Activated CD8-positive, alpha-beta memory T cell treated with anti-CD3 and anti-CD28 coated beads, Interleukin-2, amount 10 ng/mL, durations not matched to agents 7 days and 5 days (primary cell): ENCODE measurements at places on chromosomes 6 and 20. TPM values are rescaled to one million over a fixed set of nuclear protein-coding genes. Genes with fewer than 3 reads are reported as not detected.

DNA sequence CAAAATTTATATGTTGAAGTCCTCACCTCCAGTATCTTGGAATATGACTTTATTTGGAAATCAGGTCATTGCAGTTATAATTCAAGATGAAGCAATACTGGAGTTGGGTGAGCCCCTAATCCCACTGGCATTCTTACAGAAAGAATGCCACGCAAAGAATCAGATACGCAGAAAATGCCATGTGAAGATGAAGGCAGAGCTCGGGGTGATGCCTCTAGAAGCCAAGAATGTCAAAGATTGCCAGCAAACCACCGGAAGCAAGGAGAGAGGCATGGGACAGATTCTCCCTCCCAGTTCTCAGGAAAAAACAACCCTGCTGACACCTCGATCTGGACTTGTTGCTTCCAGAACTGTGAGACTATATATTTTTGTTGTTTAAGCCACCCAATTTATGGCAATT is 273.4 kb upstream of the CITED2 start:
- no peak for DNase-seq
- peaks cover 3% of the 10 kb centered on the region for H3K36me3 ChIP-seq
- H3K4me3 ChIP-seq, result no peak overlapping the region
- no peaks in the 10 kb centered on the region for H3K4me1 ChIP-seq
- H3K27ac ChIP-seq, result no peak overlapping the region

GRCh38 chr6:106087548-106088325 is 1.6 kb downstream of the PRDM1 start:
- H3K36me3 ChIP-seq, result peaks cover 60% of the 10 kb centered on the region
- peaks cover 65% of the 10 kb centered on the region for H3K4me1 ChIP-seq
- peak overlapping the region; percentile 89 for H3K27ac ChIP-seq
- peak overlapping the region; percentile 98 for H3K4me3 ChIP-seq
- DNase-seq, result no peak
- H3K27me3 ChIP-seq, result no peaks in the 10 kb centered on the region

DNA sequence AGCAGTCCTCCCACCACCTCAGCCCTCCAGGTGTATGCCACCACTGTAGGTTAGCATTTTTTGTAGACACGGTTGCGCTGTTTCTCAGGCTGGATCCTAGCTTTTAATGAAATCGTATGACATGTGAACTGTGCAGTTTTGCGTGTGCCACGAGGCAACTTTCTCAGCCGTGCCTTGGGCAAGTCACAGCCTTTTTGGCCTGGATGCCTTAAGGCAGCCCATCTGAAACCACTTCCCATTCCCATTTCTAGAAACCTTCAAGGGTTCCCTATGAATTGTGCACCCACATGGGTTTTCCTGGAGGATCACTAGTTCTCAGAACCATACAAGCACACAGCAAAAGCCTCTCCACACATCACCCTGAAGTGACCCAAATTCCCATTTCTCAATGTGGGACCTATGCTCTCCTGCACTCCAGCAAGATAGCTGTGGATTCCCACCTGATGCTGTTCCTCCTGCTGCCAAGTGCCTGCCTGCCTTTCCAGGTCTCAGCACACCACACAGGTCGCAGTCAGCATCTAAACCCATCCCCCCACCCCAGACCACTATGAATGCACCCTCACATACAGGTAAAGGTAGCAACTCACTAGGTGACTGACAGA is 28.9 kb downstream of the SNX5 start:
- peaks cover 31% of the 10 kb centered on the region for H3K4me1 ChIP-seq
- H3K27me3 ChIP-seq, result no peaks in the 10 kb centered on the region
- no peak overlapping the region for H3K4me3 ChIP-seq
- peaks cover 22% of the 10 kb centered on the region for H3K36me3 ChIP-seq
- DNase-seq, result no peak

ZFP57 gene
- total RNA-seq, result 16.1 TPM

- no peak for DNase-seq
- peaks cover 10% of the 10 kb centered on the region for H3K27me3 ChIP-seq
- H3K4me1 ChIP-seq, result no peaks in the 10 kb centered on the region
- no peaks in the 10 kb centered on the region for H3K36me3 ChIP-seq
- no peak overlapping the region for H3K27ac ChIP-seq
- no peak overlapping the region for H3K4me3 ChIP-seq
Measured at GRCh38 chr6:122714059-122714458, 65.5 kb upstream of the FABP7 start.

GRCh38 chr6:134282816-134283215 is 35.1 kb downstream of the SGK1 start:
- DNase-seq, result no peak
- H3K4me3 ChIP-seq, result no peak overlapping the region
- no peak overlapping the region for H3K27ac ChIP-seq
- peaks cover 4% of the 10 kb centered on the region for H3K27me3 ChIP-seq

DNA sequence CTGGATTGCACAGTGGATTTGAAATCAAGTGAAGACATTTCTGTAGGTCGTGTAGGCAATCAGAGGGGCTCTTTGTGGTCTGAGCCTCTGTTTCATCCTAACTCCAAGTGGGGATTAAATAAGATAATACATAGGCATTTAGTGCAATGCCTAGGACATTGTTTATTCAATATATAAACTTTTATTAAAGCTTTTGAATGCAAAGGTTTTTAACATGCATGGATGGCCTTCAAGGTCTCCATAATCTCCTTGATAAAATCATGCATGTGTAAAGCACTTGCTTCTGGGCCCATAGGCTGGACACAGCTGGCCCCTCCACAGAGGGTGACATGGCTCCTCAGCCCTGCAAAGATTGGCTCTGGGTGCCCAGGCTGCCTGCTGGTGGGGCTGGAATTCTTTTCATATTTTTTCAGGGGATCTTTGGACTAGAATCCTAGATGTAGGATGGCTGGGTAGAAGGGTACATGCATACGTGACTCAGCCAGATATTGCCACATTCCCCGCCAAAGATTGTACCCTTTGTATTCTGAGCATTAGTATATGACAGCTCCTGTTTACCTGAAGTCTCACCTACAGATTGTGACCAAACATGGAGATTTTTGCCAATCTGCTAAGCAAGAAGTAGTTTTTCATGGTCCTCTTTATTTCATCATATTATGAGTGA is 19.0 kb upstream of the AVP start:
- no peaks in the 10 kb centered on the region for H3K36me3 ChIP-seq
- H3K4me1 ChIP-seq, result peaks cover 17% of the 10 kb centered on the region
- no peak overlapping the region for H3K4me3 ChIP-seq
- no peak for DNase-seq

DNA sequence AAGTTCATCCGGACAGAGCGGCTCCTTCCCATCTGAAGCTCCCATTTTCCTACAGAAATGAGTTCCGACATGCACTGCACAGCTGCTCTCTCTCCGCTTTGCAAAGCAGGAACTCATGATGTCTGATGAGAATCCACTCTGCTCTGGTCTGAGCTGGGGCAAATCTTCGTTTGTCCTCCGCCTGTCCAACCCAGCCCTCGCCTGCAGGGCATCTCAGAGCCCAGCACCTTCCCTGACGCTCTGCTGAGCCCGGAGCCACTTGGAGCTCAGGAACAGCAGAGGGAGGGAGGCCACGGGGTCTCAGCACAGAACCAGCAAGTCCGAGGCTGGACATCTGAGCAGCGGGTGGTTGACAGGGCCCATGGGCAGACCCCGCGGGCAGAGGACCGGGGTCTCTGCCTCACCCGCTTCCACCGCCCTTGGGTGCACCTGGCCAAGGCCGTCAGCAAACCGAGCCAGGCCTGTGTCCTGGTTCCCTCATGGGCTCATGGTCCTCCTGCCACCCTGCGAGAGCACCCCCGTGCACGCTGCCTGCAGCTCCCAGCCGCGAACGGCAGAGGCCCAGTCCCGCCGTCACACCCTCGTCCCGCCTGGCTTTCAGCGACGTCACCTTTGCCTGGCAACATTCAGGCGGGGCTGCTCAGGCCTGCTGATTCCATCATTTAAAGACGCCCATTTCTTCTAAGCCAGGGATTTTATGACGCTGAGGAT is 78.5 kb upstream of the BHLHE23 start:
- no peak overlapping the region for H3K4me3 ChIP-seq
- no peaks in the 10 kb centered on the region for H3K36me3 ChIP-seq
- no peak for DNase-seq

HMGCLL1 gene
- not detected for total RNA-seq

GRCh38 chr20:52518735-52519134 is 327.2 kb upstream of the ZFP64 start:
- H3K36me3 ChIP-seq, result no peaks in the 10 kb centered on the region
- no peaks in the 10 kb centered on the region for H3K27me3 ChIP-seq
- H3K27ac ChIP-seq, result no peak overlapping the region
- DNase-seq, result no peak
- H3K4me3 ChIP-seq, result no peak overlapping the region

DNA sequence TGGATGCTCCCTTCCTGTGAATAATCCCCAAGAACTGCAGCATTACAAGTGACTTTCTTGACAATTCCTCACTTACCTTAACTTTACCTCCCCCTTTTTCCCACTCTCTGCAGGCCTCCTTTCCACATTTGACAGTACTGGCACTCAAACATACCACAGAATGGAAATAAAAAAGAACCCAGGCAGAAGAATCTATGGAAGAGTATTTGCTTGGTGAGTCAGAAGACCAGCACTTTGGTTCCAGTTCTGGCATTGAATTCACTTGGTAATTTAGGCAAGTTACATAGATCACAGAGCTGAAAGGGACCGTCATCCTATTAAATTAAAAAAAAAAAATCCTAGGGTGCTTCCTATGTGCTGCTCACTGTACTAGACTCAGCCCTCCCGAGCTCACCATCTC is 55.0 kb downstream of the BTBD9 start:
- no peak overlapping the region for H3K27ac ChIP-seq
- no peak for DNase-seq
- peaks cover 1% of the 10 kb centered on the region for H3K36me3 ChIP-seq
- H3K4me1 ChIP-seq, result peaks cover 1% of the 10 kb centered on the region
- no peaks in the 10 kb centered on the region for H3K27me3 ChIP-seq

DNA sequence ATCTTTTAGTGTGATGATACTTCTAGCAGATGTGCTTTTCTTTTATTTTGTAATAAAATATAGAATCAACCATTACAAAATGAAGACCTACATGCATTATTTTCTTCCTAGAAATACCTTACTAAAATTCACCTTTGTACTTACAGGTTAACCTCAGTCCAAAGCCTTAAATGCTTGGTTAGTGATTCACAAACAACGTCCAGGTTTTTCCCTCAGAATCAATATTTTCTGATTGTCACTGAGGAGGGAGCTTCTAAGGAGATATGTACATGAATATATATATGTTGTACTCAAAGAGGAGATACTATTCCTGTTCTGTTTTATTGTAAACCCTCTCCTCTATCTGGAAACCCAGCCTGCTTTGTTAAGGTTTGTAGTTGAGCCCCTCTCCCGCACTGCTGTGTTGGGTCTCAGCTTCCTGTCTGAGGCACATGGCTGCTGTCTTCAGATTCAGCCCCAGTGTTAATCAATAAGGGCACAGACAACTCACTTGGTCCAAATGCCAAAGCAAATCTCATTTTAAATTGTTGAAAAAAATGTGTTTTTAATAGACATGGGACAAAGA is 33.9 kb upstream of the HS3ST5 start:
- H3K4me3 ChIP-seq, result no peak overlapping the region
- no peaks in the 10 kb centered on the region for H3K27me3 ChIP-seq
- no peaks in the 10 kb centered on the region for H3K4me1 ChIP-seq
- no peak for DNase-seq
- H3K36me3 ChIP-seq, result no peaks in the 10 kb centered on the region
- no peak overlapping the region for H3K27ac ChIP-seq

DNA sequence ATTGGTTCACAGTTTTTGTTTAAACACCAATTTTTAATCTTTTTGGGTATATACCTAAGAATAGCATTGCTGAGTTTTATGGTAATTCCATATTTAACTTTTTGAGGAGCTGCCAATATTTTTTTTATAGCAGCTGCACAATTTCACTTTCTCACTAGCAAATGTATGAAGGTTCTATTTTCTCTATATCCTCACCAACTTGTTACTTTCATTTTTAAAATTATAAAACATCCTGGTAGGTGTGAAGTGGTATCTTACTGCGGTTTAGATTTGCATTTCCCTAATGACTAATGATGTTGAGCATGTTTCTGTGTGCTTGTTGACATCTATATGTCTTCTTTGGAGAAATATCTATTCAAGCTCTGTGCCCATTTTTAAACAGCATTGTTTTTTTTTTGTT is 452.1 kb downstream of the GRIK2 start:
- H3K36me3 ChIP-seq, result no peaks in the 10 kb centered on the region
- no peaks in the 10 kb centered on the region for H3K27me3 ChIP-seq
- no peak overlapping the region for H3K27ac ChIP-seq
- H3K4me3 ChIP-seq, result no peak overlapping the region
- DNase-seq, result no peak

GRCh38 chr6:26240157-26241032 is 124.6 kb upstream of the BTN3A2 start:
- peaks cover 6% of the 10 kb centered on the region for H3K36me3 ChIP-seq
- peak overlapping the region; percentile 94 for H3K27ac ChIP-seq
- H3K4me1 ChIP-seq, result peaks cover 40% of the 10 kb centered on the region
- H3K4me3 ChIP-seq, result peak overlapping the region; percentile 74

- H3K36me3 ChIP-seq, result peaks cover 12% of the 10 kb centered on the region
- H3K27me3 ChIP-seq, result no peaks in the 10 kb centered on the region
- H3K4me1 ChIP-seq, result peaks cover 37% of the 10 kb centered on the region
Measured at GRCh38 chr20:51381557-51381956, 161.0 kb downstream of the NFATC2 start.

DNA sequence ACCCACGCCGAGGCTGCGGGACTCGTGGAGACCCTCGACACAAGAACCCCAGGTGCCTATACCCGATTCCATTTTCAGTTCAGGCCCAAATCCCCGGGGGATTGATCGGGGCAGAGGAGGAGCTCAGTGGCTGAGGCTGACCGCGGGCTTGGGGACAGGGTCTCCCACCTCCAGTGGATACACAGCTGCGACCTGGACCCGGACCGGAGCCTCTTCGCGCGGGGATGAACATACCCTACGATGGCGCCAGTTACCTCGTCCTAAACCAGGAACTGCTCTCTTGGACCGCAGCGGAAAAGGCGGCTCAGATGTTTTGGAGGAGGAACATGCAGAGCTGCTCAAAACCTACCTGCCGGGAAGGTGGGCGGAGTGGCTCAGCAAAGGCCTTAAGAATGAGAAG is 27.4 kb upstream of the HLA-G start:
- peaks cover 32% of the 10 kb centered on the region for H3K27me3 ChIP-seq
- no peak overlapping the region for H3K27ac ChIP-seq
- no peak for DNase-seq
- H3K4me3 ChIP-seq, result no peak overlapping the region

DNA sequence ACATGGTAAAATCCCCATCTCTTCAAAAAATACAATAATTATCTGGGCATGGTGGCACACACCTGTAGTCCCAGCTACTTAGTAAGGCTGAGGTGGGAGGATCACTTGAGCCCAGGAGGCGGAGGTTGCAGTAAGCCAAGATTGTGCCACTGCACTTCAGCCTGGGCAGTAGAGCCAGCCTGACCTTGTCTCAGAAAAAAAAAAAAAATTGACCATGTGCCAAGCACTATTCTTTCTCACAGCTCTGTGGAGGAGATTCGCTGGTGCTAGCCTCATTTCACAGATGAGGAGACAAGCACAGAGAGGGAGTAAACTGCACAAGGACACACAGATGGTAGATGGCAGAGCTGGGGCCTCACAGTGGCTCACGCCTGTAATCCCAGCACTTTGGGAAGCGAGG is 131.8 kb upstream of the JARID2 start:
- no peaks in the 10 kb centered on the region for H3K36me3 ChIP-seq
- H3K4me1 ChIP-seq, result no peaks in the 10 kb centered on the region
- no peak for DNase-seq

RHAG gene
- not detected for total RNA-seq
